ENCODE measurements at places on chromosomes 7 and 10.

- no peak for DNase-seq
These were observed 30.1 kb upstream of the CCL24 start for GRCh38 chr7:75843613-75844116.

- DNase-seq, result no peak
These were observed 55.8 kb downstream of the TACC2 start for GRCh38 chr10:122044713-122045112.

GRCh38 chr7:148253629-148254028 lies 336.9 kb upstream of the C7orf33 start:
- no peak for DNase-seq

- DNase-seq, result no peak
These were observed 17.5 kb downstream of the HNRNPF start for GRCh38 chr10:43391496-43391895.

DNA sequence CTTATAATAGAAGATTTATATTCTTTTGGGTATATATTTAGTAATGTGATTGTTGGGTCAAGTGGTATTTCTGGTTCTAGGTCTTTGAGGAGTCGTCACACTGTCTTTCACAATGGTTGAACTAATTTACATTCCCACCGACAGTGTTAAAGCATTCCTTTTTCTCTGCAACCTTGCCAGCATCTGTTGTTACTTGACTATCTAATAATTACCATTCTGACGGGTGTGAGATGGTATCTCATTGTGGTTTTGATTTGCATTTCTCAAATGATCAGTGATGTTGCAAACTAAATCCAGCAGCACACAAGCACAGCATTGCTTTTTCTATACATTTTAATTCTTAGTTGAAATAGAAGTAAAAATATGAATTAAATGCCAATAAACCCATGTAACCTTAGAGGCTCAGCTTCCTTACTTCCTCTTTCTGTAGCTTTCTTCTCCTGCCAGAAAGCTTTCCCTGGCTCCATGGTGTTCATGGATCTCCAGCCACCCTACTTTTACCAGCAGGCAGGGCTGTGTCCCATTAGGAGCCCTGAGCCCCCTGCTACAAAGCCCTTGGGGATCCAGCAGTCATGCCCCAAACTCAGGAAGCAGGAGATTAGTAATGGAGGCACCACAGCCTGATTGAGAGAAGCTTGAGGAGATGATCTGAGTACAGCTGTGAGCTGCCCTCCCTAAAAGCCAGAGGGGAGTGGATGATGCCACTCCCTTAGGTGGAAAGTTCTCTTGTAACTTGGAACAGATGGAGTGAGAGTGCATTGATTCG lies 158.6 kb downstream of the TMEM178B start:
- no peak for DNase-seq

DNA sequence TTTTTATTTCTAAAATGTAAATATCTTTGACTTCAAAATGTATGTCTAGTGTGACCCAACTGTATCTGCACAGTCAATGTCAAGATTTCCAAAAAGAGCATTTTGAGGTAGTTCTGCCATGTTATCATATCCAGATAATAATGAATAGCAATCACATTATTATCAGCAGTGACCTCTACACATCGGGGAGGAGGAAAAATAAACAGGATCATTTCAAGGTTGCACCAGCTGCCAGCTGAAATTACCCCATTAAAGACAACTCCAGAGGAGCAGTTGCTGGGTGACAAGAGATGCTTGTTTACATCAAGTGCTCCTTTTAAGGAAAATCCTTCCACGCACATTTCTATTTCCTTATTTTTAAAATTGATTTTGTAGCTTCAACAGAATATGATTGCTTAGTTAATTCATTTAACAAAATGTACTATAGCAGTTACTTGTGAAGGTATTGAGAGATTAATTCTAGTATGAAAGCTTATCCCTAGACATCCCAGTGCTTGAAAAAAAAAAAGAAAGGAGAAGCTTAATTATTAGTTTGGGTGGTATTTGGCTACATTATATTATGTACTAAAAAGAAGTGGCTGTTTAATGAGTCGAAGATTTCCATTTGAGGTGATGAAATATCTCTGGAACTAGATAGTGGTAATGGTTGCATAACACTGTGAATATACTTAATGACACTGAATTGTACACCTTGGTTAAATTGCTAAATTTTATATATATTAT lies 19.3 kb upstream of the SLC35G1 start:
- no peak for DNase-seq

DNA sequence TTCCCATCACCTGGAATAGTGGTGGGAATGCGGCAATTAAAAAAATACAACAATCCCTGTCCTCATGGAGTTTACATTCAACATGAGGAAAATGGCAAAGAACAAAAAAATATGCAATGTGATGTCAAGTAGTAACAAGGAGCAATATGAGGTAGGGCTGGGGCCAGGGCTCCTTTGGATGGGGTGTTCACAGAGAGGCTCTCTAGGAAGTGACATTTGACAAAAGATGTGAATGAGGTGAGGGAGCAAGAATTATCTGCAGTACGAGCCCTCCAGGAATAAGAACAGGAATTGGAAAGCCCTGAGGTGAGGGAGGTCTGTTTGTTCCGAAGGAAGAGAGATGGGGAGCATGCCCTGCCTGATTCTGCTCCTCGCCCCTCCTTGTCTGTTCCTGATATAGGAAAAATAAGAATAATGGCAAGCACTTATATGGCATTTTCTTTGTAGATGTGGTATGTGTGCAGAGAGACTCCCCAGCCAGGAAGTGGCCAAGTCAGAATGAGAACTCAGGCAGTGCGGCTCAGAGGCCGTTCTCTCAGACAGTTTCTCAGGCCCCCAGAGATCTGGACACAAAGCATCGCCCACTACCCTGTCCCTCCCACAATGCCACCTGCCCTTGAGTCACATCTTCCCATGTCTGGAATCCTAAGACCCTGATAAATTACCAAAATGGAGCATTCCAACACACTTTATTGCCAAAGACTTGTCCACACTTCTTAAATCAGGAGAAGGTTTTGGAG lies 105.6 kb downstream of the APBB1IP start:
- DNase-seq, result no peak

DNA sequence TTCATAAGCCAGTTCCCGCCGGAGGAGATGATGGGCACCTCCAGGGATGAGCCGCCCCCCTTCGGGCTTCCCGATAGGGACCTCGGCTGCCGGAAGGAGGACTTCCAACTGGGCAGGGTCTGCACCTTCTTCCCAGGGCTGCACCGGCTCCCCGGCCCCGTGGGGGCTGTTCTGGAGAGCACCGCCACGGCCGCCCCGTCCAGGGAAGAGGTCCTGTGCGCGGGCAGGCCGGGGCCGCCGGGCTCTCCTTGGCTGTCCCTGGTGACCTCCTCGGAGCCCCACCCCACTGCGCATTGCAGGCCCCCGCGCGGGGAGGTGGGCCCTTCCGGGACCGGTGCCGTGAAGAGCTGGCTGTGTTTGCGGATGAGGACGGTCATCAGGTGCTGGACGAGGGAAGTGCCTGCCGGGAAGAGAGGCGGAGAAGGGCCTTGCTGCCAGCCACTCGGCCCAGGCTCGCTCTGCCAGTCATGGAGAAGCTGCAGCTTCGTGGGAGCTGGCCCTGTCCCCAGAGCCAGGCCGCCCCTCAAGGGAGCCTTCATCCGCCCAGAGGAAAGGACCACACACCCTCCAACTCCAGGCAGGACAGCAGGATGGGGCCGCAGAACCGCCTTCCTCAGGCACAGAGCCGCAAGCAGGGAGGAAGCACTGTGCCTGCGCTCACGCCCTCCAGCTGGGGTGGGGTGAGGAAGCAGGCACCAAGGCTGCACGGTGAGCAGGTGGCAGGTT lies 144.4 kb downstream of the MAPK8 start:
- no peak for DNase-seq

DNA sequence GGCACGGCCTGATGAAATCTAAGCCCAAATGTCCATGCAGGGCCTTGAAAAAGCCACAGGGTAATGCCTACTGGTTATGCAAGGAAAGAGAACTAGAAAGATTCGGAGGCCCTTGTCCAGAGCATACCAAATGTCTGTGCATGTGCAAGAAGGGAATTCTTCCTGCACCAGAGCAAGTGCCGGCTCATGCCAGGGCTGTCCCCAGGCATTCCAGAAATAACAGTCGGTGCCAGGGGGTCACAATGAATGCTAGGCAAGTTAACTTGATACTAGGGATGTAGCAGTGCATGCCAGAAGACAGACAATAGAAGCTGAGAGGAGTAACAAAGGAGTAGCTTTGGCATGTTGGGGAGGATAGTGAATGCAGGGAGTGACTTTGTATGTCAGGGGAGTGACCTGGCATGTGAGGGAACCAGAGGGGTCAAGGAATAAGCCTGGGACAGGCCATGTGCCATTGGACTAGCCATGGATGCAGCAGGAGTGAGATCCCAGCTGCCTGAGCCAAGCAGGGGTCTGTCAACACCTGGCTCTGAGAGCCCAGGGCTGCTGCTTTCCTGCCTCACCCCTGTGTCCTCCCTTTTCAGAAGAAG lies 119.5 kb upstream of the UNC5B start:
- DNase-seq, result no peak

DNA sequence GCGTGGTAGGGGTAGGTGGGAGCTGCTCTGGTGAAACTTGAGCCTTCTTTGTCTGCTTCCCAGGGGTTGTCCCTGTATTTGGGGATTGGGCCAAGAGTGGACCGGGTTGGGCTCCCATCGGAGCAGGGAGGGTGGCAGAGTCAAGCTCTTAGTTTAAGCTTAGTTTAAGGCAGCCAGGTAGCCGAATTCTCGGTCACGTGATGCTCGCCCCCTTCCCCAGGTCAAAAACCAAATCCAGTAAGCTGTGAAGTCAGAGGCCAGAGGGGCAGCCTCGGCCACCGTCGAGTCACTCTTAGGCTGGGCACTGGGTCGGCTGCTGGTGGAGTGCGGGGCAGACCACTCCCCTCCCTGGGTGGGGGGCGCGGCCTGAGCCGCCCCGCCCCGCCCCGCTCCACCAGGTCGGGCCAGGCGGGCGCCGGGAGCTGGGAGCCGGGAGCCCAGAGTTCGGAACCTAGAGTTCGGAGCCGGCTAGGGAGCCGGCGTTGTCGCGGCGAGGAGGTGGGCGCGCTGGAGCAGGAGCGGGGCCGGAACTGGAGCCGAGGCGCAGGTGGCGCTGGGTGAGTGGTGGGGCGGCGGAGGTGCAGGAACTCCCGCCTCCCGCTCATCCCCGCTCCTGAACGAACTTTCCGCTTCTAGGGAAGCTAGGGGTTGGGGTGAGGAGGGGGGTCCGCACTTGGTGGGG lies 2.8 kb upstream of the LZTS2 start:
- DNase-seq, result no peak

DNA sequence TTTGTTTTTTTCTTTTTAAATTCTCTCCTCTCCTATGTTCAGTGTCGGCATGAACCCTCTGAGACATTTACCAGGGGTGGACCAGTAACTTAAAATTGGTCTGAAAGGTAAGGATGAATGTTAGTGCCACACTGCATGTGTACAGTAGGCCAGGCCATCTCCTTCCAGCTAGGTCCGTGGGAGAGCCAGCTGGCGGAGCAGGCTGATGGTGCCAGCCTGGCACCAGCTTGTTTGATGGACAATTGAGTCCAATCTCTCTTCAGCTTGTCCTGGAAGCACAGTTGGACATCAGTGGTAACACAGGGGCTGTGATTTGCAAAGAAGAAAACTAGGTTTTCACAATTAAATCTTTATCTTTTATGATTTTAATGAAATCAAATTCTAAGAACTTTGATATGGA lies 136.5 kb downstream of the CNNM2 start:
- no peak for DNase-seq

- DNase-seq, result no peak
These were observed 210.8 kb upstream of the TMEM196 start for GRCh38 chr7:19984231-19984632.

- no peak for DNase-seq
These were observed 58.5 kb downstream of the PARD3 start for GRCh38 chr10:34756584-34756983.

DNA sequence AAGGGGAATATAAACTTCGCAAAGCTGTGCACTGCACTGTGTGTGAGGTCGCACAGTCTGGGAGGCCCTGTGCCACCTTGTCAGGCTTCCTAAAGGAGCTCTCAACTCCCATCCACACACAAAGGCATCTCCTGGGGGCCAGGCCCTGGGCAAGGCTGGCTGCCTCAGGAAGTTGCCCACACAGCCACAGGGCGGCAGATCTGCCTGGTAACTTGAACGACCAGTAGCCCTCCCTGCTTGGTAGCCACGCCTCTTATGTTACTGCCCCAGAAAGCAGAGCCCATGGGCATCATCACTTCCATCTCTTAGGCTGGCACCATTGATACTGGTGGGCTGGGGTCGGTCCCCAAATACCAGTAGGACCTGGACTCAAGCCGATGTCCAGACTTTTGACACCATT lies 82.8 kb downstream of the HECW1 start:
- DNase-seq, result no peak

- DNase-seq, result peak; percentile 0
These were observed 14.9 kb upstream of the CRCP start for GRCh38 chr7:66099551-66100407.

- DNase-seq, result no peak
These were observed 454.8 kb downstream of the KCNMA1 start for GRCh38 chr10:77182803-77183202.

- no peak for DNase-seq
These were observed 96.2 kb downstream of the C10orf105 start for GRCh38 chr10:71623098-71623985.

GRCh38 chr7:47577321-47577919 lies 4.5 kb downstream of the TNS3 start:
- no peak for DNase-seq

DNA sequence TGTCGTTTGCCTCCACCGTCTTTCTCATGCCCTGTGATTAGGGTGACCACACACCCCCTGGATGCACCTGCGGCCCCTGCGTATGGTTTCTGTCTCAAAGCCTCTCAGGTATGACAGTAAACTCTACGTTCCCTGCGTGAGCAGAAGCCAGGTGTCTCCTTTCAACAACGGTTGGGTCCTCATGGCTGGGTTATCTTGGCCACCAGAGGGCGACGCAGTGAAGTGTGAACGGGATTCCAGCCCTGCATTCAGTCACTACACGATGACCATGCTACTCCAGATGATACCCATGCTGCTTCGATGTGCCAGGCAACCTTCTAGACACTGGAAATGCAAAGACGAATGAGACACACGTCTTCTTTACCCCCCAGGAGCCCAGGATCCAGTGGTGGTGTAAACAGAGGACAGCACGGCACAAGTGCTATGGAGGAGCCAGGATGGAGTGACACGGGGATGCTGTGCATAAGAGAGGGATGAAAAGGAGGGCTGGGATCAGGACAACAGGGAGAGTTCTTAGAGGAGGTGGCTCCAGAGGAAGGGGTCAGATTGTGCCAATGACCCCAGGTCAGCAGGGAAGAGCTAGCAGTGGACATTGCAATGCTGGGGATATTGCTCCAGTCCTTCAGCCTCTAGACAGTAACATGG lies 228.1 kb upstream of the PFKP start:
- DNase-seq, result no peak

DNA sequence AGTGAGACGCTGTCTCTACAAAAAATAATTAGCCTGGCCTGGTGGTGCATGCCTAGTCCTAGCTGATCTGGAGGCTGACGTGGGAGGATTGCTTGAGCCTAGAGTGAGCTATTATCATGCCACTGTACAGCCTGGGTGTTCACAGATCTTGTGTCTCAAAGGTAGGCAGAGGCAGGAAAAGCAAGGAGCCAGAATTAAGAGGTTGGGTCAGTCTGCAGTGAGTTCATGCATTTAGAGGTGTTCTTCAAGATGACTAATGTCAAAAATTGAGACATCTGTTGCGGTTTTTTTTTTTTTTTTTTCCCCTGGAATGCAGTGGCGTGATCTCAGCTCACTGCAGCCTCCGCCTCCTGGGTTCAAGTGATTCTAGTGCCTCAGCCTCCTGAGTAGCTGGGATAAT lies 5.4 kb downstream of the PPIA start:
- DNase-seq, result no peak
